T-cell (primary cell): ENCODE measurements at places on chromosomes 6 and 20. TPM values are rescaled to one million over a fixed set of nuclear protein-coding genes. Genes with fewer than 3 reads are reported as not detected.

TPD52L1 gene
- total RNA-seq: 0.20 TPM

GRCh38 chr20:46614503-46614902 lies 36.8 kb downstream of the SLC13A3 start:
- no peaks in the 10 kb centered on the region for H3K4me1 ChIP-seq
- peaks cover 4% of the 10 kb centered on the region for H3K27me3 ChIP-seq
- H3K36me3 ChIP-seq: no peaks in the 10 kb centered on the region
- no peak overlapping the region for H3K4me3 ChIP-seq

GRCh38 chr20:6590891-6591637 lies 176.4 kb upstream of the BMP2 start:
- peaks cover 3% of the 10 kb centered on the region for H3K27me3 ChIP-seq
- no peak overlapping the region for H3K27ac ChIP-seq
- no peak for DNase-seq
- no peak overlapping the region for H3K4me3 ChIP-seq

SMLR1 gene
- total RNA-seq: not detected

- H3K4me1 ChIP-seq: no peaks in the 10 kb centered on the region
- no peaks in the 10 kb centered on the region for H3K36me3 ChIP-seq
- H3K27ac ChIP-seq: no peak overlapping the region
Measured at GRCh38 chr6:53754330-53754729, 40.5 kb upstream of the LRRC1 start.

GRCh38 chr6:126063512-126064146 lies 77.3 kb downstream of the TRMT11 start:
- no peak overlapping the region for H3K4me3 ChIP-seq
- no peaks in the 10 kb centered on the region for H3K4me1 ChIP-seq
- no peaks in the 10 kb centered on the region for H3K27me3 ChIP-seq
- no peak overlapping the region for H3K27ac ChIP-seq

- DNase-seq: no peak
- no peak overlapping the region for H3K27ac ChIP-seq
- no peaks in the 10 kb centered on the region for H3K36me3 ChIP-seq
- H3K27me3 ChIP-seq: no peaks in the 10 kb centered on the region
- H3K4me3 ChIP-seq: no peak overlapping the region
Measured at GRCh38 chr6:51477711-51478311, 609.6 kb downstream of the PKHD1 start.

GJA10 gene
- total RNA-seq: not detected

TRIM40 gene
- not detected for total RNA-seq

GRCh38 chr6:131054392-131055250 lies 8.4 kb downstream of the EPB41L2 start:
- H3K36me3 ChIP-seq: no peaks in the 10 kb centered on the region
- no peak overlapping the region for H3K27ac ChIP-seq
- no peaks in the 10 kb centered on the region for H3K4me1 ChIP-seq
- no peak overlapping the region for H3K4me3 ChIP-seq

- H3K4me3 ChIP-seq: no peak overlapping the region
- no peaks in the 10 kb centered on the region for H3K4me1 ChIP-seq
- H3K27ac ChIP-seq: no peak overlapping the region
Measured at GRCh38 chr6:10205120-10205519, 209.8 kb downstream of the TFAP2A start.

- no peak overlapping the region for H3K27ac ChIP-seq
- no peaks in the 10 kb centered on the region for H3K27me3 ChIP-seq
- DNase-seq: no peak
- H3K36me3 ChIP-seq: no peaks in the 10 kb centered on the region
- no peak overlapping the region for H3K4me3 ChIP-seq
Measured at GRCh38 chr6:10302566-10303235, 112.2 kb downstream of the TFAP2A start.

GRCh38 chr6:30157999-30158398 lies 3.0 kb downstream of the TRIM10 start:
- peaks cover 2% of the 10 kb centered on the region for H3K4me1 ChIP-seq
- no peak for DNase-seq
- no peaks in the 10 kb centered on the region for H3K36me3 ChIP-seq
- H3K4me3 ChIP-seq: no peak overlapping the region

PNLDC1 gene
- total RNA-seq: 0.26 TPM

DNA sequence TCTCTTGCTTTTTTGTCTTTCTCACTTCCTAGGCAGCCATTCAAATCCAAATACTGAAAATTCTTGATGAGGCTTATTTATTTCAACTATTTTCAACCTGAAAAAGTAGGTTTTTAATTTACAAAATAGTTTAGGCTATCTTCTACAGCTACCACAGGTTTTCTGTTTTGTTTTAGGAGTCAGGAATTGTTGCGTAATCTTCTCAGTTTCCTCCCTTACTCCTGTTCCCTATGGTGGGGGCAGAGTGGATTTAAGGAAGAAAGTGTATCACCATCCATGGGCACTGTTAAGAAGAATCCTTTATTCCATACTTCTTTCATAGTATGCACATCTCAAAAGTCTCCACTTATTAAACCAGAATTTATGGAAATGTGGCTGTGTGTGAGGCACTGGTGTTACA lies 182.4 kb downstream of the KHDC1L start:
- no peaks in the 10 kb centered on the region for H3K4me1 ChIP-seq
- H3K4me3 ChIP-seq: no peak overlapping the region
- no peaks in the 10 kb centered on the region for H3K27me3 ChIP-seq
- no peak for DNase-seq

GRCh38 chr6:2196079-2196679 lies 49.2 kb downstream of the GMDS start:
- no peaks in the 10 kb centered on the region for H3K36me3 ChIP-seq
- H3K27ac ChIP-seq: no peak overlapping the region
- no peak overlapping the region for H3K4me3 ChIP-seq
- no peaks in the 10 kb centered on the region for H3K27me3 ChIP-seq
- no peak for DNase-seq

- H3K27ac ChIP-seq: no peak overlapping the region
- H3K4me1 ChIP-seq: no peaks in the 10 kb centered on the region
- no peak for DNase-seq
- no peak overlapping the region for H3K4me3 ChIP-seq
Measured at GRCh38 chr6:13046084-13046483, 282.3 kb downstream of the TBC1D7 start.

DNA sequence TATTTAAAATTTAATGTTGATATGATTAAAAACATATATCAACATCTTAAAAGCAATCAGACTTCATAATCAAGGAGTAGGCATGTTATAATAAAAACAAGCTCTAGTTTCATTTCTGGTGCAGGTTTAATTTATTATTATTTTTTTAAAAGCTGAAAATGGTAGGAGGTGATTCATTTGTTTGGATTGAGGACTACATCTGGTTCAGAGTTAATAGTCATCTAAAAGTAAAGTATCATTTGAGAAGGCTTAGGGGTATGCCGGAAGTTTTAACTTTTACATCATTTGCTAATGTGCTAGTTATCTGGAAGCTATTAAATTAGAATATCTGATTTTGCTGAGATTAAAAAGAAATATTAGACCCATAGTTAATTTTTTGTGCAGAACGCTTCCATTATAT lies 169.5 kb upstream of the LAMA2 start:
- H3K27me3 ChIP-seq: no peaks in the 10 kb centered on the region
- DNase-seq: no peak
- H3K36me3 ChIP-seq: no peaks in the 10 kb centered on the region
- no peak overlapping the region for H3K4me3 ChIP-seq
- H3K27ac ChIP-seq: no peak overlapping the region
- no peaks in the 10 kb centered on the region for H3K4me1 ChIP-seq

DNA sequence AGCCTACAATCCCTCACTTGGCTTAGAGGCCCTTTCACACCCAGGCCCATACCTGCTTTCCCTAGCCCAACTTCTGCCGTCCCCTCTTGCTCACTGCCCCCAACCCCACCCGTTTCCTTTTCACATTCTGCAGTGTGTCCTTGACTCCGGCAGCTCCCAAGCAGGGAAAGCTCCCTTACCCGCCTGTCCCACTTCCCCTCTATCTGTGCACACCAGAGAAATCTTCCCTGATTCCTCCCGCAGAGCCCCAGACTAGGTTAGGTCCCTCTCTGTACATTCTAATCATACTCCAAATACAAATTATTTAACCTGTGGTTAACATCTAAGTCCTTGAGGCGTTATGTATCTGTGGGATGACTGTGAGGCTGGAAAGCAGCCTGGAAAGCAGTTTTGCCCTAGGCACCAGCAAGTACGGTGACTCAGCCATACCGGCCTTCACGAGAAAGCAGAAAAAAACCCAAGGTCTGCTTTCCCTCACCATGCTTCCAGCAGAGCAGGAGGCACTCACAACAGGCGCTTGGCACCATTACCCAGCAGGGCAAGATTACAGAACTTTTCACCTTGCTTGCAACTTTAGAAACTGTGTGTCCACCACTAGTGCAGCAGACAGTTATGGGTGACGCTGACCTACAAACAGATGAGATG lies 22.3 kb downstream of the ELOVL5 start:
- H3K27ac ChIP-seq: no peak overlapping the region
- no peaks in the 10 kb centered on the region for H3K4me1 ChIP-seq
- DNase-seq: no peak
- no peak overlapping the region for H3K4me3 ChIP-seq

DNA sequence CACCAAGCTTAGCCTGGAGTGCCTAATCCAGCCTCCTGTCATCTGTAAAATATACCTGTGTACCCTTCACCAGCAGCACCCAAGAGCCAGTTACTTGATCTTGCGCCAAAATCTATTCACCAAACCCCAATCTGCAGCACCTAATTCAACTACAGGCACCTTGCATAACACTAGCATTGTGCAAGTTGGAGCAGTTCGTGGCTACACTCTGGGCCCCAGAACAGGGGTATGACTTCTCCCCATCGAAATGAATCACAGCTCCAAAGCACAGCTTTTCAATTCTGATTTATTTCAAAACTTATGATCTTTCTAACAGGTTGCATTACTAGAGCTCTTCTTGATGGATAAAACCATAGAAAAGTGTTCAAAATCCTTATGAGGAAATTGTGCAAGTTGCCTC lies 100.4 kb upstream of the TCF21 start:
- H3K27ac ChIP-seq: no peak overlapping the region
- no peak for DNase-seq
- H3K36me3 ChIP-seq: no peaks in the 10 kb centered on the region
- H3K4me1 ChIP-seq: no peaks in the 10 kb centered on the region
- H3K4me3 ChIP-seq: no peak overlapping the region
- H3K27me3 ChIP-seq: no peaks in the 10 kb centered on the region

- DNase-seq: no peak
- no peak overlapping the region for H3K4me3 ChIP-seq
- H3K36me3 ChIP-seq: no peaks in the 10 kb centered on the region
Measured at GRCh38 chr6:127205036-127205435, 61.6 kb upstream of the RNF146 start.

TFAP2A gene
- total RNA-seq: 0.28 TPM

- no peak overlapping the region for H3K4me3 ChIP-seq
- H3K27me3 ChIP-seq: no peaks in the 10 kb centered on the region
- no peaks in the 10 kb centered on the region for H3K4me1 ChIP-seq
Measured at GRCh38 chr6:147784371-147784770, 275.9 kb downstream of the SAMD5 start.

DNA sequence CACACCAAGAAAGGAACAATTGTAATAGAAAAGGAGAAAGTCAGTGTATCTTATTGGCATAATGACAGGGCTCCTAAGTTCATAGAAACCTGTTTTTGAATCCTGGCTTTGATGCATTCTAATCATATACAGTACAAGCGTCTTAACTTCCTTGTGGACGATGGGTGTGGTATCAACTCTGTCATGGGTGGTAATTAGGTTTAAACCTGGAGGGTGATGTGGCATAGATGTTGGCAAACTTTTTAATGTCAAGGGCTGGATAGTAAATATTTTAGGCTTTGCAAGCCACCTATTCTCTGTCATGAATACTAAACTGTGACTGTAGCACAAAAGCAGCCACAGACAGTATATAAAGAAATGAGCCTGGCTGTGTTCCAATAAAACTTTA lies 138.7 kb upstream of the EDN1 start:
- no peaks in the 10 kb centered on the region for H3K27me3 ChIP-seq
- DNase-seq: no peak
- H3K27ac ChIP-seq: no peak overlapping the region

SMIM8 gene
- 11.0 TPM for total RNA-seq

HDGFL1 gene
- total RNA-seq: not detected

GRCh38 chr20:56518721-56519398 lies 5.7 kb upstream of the FAM209A start:
- H3K27me3 ChIP-seq: no peaks in the 10 kb centered on the region
- peaks cover 8% of the 10 kb centered on the region for H3K4me1 ChIP-seq
- H3K36me3 ChIP-seq: peaks cover 8% of the 10 kb centered on the region
- H3K27ac ChIP-seq: no peak overlapping the region
- DNase-seq: no peak

DNA sequence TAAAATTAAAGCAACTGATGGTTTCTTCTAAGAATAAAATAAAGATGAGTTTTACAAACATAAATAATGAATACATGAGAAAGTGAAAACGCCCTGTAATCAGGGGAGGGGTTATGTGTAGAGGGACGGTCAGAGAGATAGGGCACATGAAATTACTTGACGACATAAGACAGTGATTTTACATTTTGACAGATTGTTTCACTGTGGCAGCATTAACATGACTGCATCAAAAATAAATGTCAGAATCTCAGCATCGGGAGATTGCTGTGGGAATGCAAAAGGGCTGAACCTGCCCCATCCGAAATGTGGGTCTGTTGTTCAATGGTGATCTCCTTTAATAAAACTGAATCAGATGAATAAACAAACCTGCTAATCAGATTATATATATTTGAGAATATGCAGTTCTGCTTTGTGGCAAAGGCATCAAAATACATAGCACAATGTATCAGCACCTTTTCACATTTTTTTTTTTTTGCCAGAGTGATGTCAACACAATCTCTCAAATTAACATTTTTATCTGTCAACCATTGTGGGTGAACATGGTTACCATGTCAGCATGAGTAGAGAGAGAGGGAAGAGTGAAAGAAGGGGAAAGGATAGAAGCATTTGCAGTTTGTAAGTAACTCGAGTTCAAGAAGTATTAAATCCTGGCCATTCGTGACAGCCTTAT lies 177.1 kb upstream of the MAN1A1 start:
- H3K36me3 ChIP-seq: no peaks in the 10 kb centered on the region
- DNase-seq: no peak

DNA sequence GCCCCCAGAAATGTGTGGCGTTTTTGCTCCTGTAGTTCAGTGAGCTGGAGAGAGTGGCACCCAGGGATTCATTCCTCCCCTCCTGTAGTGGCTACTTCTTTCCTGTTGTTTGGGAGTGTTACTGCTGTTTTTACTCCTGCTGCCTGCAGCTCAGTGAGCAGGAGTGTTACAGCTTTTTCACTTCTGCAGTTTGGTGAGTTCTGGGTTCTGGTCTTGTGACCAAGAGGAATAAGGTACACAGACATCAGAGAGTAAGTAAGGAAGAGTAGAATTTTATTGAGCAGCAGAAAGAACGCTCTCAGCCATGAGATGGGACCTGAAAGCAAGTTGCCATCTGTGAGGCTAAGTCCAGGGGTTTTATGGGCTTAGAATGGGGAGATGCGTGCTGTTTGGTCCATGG lies 966.3 kb upstream of the CITED2 start:
- H3K4me1 ChIP-seq: no peaks in the 10 kb centered on the region
- H3K27ac ChIP-seq: no peak overlapping the region
- no peak for DNase-seq

- no peak for DNase-seq
- no peaks in the 10 kb centered on the region for H3K27me3 ChIP-seq
- no peak overlapping the region for H3K27ac ChIP-seq
- no peaks in the 10 kb centered on the region for H3K4me1 ChIP-seq
Measured at GRCh38 chr6:18498408-18498807, 111.3 kb downstream of the RNF144B start.

GRCh38 chr20:35306931-35307517 lies 14.8 kb upstream of the FAM83C start:
- no peaks in the 10 kb centered on the region for H3K4me1 ChIP-seq
- peaks cover 15% of the 10 kb centered on the region for H3K36me3 ChIP-seq
- DNase-seq: no peak
- H3K27ac ChIP-seq: no peak overlapping the region
- no peaks in the 10 kb centered on the region for H3K27me3 ChIP-seq
